Left cardiac atrium (tissue), 4 donors: ENCODE measurements at places on chromosomes 3 and 15.

DNA sequence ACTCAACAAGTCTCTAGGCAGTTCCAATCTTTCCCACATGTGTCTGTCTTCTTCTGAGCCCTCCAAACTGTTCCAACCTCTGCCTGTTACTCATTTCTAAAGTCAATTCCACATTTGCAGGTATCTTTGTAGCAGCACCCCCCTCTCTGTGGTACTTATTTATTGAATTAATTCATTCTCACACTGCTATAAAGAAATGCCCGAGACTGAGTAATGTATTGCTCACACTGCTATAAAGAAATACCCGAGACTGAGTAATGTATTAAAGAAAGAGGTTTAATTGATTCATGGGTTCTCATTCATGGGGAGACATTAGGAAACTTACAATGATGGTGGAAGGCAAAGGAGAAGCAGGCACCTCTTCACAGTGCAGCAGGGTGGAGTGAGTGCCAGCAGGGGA, 1413.8 kb downstream of the SI start:
- DNase-seq: no peak

DNA sequence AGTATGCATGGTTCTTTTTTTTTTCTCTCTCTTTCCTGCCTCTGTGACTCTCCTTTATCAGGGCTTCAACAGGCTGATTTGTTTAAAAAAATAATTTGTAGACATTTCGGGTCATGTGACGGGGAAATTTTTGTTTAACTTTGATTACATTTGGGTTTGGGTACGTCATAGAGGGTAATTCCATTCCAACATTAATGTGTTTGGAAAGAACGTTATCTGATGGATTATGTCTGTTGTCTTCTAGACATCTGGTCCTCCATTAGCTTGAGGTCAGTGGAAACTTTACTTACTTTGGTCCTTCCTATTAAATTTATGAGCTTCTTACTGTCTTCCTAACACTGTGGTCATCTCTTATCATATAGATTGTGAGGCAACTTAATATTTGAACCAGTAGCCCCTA, 80.9 kb downstream of the STT3B start:
- DNase-seq: no peak

GRCh38 chr3:133509488-133509887, 64.0 kb upstream of the CDV3 start:
- DNase-seq: no peak

DNA sequence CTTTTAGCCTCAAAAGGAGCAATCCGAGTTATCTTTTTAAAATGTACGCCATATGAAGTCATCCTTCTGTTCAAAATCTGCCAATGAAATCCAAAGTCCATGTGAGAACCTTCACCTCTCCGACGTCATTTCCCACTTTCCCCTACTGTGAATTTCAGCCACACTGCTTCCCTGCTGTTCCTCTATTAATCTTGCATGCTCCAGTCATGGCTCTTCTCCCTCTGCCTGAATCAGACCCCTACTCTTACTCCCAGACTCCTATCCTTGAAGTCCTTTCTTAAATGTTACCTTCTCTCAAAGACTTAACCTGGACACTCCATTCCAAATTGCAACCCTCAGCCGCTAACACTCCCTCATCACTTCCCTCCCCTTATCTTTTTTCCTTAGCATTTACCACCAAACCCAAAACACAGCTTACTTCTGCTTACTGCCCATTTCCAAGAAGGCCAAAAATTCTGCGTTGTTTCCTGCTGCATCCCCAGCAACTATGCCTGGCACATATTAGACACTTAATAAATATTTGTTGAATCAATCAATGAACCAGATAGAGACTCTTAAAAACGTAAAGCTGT, 1.2 kb downstream of the NKIRAS1 start:
- no peak for DNase-seq
